ENCODE measurements at places on chromosomes 7 and 10.

- DNase-seq = no peak
These were observed 41.1 kb downstream of the SUGCT start for GRCh38 chr7:40175725-40176510.

DNA sequence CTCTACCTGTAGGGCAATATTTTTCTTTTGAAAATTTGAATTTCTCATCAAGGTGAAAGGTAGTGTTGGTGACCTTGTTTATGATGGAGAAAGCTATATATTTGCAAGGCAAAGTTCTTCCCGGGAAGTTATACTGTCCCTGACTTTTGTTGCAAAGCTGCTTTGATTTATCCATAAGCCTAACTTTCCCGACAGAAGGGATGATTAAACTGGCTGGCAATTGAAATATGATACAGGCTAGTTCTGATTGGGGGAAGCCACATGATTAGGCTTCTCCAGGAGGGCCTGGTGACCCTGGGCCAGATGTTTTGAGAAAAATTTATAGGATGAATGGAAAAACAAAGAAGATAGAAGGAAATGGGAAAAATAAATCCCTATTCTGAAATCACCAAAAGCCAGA lies 215.5 kb downstream of the ACTR3B start:
- no peak for DNase-seq

- peak; percentile 60 for DNase-seq
These were observed 23.7 kb downstream of the ELMO1 start for GRCh38 chr7:37424995-37425394.

DNA sequence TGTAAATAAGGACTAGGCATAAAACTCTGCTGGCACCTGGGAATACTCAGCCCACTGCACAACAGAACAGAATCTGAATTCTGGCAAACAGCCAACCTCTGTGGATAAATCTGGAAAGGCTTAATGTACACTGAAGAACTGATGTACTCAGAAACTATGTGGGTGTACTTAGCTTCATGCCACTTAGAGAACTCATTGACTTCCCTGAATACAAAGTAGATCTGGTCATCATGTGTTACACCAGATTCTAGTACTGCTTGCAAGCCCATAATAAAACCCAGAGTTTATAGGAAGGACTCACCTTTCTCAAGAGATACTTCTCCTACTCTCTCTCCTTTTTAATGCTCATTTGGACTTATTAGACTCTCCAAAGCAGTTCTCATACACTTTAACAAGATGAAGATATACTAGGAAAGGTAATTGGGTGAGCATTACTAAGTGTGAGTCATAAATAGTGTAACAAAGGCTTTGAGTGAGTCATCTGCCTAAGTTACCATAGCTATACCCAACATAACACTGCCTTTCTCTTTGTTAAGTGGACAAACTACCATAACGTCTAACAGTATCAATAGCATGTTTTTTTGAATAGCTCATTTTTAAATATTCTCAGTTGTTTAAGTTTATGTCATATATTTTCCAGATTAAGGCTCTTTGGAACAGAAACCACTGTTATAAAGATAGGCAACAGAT lies 309.1 kb downstream of the MDFIC start:
- DNase-seq = peak; percentile 32

DNA sequence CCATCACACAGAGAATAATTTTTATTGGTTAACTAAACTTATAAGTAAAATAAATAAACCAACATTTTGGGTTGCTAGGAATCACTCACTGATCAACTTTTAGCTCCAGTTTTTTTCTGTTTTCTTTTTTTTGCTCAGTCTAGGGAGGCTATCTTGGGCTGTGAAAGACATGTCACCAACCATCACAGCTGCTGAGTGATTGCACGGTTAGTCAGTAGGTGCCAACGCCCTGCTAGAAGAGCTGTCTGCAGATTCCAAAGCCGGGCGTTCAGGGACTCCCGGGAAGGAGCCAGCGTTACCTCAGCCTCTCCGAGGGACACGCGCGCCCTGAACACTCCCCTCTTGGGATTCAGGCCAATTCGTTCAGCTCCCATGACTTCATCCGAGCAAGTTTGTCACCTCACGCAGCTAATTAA lies 604 bp upstream of the STAM start:
- no peak for DNase-seq

GRCh38 chr7:75644589-75644988 lies 94.2 kb downstream of the HIP1 start:
- no peak for DNase-seq

DNA sequence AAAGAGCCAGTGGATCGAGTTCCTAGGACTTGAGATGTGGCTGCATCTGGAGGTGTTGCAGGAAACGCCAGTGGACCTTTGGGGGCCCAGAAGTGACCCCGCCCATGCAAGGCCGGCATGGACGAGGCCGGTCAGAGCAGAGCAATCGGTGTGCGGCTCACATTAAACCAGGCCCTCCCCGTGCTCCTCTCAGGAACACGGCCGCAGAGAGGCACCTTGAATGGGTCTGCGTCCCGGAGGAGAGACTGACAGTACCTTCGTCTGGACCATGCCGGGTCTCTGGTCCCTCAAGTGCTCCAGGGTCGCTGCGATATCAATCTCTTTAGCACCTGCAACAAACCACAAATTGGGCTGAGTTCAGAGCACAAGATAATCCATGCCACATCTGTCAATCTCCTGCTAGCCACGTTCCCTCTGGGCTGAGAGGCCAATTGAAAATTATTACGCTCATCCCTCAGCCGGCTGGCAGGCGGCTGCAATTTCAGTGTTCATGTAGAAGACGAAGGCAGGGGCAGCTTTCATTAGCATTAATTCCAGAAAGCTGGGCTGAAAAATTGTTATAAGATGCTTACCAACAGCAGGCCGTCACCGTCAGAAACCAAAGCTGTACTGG lies 212.0 kb downstream of the DNAJB6 start:
- no peak for DNase-seq

DNA sequence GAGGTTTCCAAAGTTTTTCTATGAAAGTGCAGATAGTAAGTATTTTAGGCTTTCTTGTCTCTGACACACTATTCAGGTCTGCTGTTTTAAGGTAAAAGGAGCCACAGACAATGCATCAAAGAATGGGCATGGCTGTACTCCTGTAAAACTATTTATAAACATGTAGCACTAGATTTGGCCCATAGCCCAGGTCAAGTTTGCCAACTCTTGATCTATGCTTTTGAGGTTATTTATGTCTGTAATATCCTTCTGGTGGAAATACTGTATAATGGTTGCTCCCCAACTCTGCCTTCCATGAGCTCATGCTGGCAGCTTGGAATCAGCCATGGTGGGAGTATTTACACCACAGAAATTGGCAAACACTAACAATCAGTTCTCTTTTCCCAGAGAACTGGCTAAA lies 244.6 kb downstream of the BUB3 start:
- no peak for DNase-seq

DNA sequence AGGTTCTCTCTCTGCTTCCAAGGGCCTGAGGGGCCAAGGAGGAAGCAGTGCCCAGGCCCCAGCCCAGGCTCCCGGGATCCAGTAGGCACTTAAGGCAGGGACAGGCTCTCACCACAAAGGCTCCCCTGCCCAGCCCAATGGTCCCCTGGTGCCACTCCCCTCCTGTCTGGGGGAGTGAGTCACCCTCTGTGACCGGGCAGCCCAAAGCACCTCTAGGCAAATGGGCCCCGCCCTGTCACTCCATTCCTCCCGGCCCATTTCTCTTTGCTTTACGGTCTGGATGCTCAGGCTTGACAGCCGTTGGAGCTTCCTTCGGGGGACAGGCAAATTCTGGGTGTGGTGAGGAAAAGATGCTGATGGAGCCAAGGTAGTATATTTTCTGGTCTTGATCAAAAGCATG lies at the start of gene CALHM3:
Gene CALHM3, minus strand, starts transcription at position 106 of the 400 bp plus-strand sequence. CDS start 208 bp downstream, outside the sequence.
- no peak for DNase-seq

DNA sequence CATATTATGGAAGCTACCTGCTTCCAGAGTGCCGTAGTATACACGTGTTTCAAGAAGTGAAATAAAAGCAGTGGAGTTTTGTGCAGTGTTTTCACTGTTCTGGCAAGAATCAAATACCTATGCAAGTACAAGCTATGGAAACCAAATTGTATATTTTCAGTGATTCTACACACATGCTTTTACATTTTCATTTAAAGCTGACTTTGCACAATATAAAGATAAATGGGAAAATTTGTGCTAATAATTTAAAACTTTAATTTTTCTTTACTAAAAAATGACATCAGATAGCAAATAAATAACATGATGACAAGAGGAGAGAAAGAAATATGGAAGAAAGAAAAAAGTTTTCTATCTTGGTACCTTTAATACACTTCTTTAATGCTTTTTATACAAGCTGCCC lies 393.7 kb upstream of the NPVF start:
- no peak for DNase-seq

- peak; percentile 75 for DNase-seq
These were observed 875.4 kb downstream of the LRMDA start for GRCh38 chr10:76306856-76307255.

- no peak for DNase-seq
These were observed 15.4 kb upstream of the FRAT2 start for GRCh38 chr10:97349752-97350513.

DNA sequence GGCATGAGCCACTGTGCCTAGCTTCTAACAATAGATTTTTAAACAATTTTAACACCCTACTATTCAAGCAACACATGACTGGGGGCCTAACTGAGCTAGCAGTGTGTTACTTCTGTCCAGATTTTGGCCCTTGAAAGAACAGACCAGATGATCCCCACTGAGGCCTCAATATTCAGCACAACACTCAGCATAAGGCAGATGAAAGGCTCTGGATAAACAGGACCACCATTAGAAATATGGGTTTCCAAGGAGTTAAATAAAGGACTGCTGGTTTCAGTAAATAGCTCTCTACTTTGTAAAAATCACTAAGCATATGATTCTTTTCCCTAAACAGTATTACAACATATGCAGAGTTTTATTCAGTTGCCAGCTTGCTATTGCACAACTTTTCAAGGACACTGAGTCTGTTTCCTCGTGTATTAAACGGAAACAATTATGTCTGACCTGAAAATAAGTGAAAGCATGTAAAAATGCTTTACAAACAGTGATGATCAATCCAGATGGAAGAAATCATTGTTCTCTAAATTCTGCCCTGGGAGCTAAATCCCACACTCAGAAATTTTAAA lies 23.8 kb upstream of the FZD1 start:
- DNase-seq = peak; percentile 37

- DNase-seq = no peak
These were observed 62.2 kb downstream of the POLL start for GRCh38 chr10:101525848-101526247.

DNA sequence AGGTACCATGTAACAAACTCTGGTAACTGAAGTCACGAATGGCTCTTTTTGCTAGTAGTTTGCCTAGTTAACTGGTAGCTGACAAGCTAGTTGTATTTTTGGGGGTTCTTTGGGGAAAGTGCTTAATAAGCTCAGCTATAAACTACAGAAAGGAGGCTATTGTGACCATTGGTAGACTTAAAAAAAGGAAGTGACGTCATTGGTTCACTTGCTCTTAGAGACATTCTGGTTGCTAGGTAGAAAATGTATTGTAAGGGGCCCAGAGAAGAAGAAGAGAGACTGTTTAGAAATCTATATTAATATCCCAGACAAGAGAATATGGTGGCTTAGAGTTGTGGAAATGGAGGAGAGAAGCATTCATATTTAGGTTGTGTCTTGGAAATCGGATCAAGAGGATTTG lies 103.0 kb downstream of the NXPH1 start:
- DNase-seq = no peak

DNA sequence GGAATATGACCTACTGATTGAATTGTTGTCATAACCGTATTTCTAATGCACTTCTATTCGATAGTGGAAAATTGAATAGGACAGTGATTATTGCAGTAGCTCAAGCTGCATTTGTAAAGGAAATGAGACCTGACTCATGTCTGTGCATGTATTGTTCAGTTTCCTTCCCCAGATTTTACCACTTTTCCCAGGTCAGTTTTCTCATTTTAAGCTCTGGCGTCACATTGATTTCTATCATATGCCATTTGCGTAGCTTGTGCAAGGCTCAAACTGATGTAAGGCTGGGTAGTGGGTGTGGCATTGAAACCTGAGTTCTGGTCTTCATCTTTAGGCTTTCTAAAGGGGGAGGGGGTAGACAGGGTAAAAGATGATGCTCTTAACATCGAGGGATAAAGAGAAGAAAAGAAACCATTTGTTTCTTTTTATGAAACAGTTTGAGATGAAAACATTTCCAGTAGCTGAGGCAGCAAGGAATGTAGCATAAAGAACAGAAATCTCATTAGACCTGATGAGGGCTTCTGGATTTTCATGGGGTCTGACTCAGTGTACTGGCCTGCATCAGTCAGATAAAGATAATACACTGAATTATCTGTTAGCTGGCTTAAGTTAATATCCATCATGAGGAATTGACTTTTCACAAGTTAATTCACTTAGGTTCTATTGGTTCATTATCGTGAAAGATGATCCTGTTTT lies 182.3 kb upstream of the CDCA7L start:
- DNase-seq = no peak

- peak; percentile 17 for DNase-seq
These were observed 910 bp downstream of the WIPF3 start for GRCh38 chr7:29806995-29807841.
